ENCODE measurements at places on chromosomes 4 and X.

GRCh38 chrX:25858273-25858880 lies 279.8 kb upstream of the MAGEB18 start:
- no peak for DNase-seq

- DNase-seq, result no peak
These were observed 6.7 kb upstream of the PRICKLE3 start for GRCh38 chrX:49192722-49193328.

DNA sequence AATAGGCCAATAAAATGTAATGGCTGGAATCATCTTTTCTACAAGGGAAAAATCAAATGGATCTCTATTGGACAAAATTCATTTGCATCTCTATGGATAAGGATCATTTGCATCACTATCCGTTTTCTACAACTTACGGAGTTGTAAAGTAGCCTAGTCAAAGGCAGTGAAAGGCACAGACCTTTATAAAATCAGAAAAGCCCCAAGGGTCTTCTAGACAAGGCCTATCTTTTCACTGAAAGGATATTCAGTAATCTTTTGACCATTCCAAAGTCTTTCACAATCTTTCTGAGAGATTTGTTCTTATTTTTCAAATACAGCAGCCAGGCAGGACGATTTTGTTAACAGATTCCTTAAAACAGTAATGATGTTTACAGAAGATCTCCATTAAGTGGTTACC lies 119.5 kb upstream of the JADE1 start:
- DNase-seq, result no peak

- DNase-seq, result no peak
These were observed 186.7 kb downstream of the PALLD start for GRCh38 chr4:168683595-168683994.

- DNase-seq, result no peak
These were observed 102.5 kb upstream of the MID1 start for GRCh38 chrX:10722851-10723250.

DNA sequence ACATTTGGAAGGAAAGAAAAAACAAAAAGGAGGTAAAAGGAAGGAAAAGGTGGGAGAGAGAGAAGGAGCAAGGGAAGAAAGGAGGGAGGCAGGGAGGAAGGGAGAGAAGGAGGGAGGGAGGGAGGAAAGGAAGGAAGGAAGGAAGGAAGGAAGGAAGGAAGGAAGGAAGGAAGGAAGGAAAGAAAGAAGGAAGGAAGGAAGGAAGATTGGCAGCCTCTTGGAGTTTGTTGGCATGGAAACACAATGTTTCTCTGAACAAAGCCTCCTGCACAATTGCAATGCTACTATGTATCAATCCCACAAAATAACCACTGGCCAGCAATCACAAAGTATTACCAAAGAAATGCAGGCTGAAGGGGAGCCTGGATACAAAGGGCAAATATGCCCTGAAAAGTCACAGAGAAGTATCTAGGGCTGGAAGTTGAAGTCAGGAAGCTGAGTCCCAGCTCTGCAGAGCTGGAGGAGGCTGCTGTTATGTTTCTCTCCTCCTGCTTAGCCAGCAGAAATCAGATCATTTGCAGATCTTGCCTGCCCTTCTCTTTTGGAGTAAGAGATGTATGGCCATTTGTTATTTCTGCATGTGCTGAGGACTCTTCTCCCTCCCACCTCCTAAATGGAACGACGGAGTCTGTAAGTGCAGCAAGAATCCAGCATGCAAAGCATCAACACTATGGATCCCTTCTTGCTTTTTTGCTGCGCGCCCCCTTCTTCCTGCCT lies 195.9 kb upstream of the LDB2 start:
- DNase-seq, result no peak

DNA sequence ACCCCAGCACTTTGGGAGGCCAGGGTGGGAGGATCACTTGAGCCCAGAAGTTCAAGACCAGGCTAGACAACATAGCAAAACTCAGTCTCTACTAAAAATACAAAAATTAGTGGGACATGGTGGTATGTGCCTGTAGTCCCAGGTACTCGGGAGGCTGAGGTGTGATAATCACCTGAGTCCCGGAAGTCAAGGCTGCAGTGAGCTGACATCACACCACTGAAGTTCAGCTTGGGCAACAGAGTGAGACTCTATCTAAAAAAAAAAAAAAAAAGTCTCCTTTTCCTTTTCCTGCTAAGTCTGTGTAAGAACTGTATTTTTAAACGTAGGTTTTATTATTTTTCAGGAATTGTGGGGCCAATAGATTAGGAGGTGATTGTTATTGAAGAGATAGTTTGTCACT lies 356.7 kb downstream of the ARHGAP24 start:
- no peak for DNase-seq

DNA sequence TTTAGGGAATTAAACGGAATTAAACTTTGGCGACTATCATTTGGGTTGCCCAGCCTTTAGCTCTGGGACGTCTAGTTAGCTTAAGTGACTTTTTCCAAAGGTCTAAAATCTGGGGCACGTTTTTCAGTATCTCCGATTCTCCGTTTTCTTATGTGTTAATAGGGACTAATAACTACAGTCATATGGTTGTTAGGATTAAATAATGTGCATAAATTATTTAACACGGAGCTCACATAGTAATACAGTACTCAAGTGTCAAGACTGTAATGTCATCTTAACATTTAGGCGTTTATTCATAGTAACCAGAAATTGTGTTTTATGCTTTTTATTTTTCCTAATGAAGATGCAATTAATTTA lies 466 bp upstream of the CCNA2 start:
- DNase-seq, result no peak
